Naive thymus-derived CD8-positive, alpha-beta T cell (primary cell): ENCODE measurements at places on chromosomes 2 and 18.

DNA sequence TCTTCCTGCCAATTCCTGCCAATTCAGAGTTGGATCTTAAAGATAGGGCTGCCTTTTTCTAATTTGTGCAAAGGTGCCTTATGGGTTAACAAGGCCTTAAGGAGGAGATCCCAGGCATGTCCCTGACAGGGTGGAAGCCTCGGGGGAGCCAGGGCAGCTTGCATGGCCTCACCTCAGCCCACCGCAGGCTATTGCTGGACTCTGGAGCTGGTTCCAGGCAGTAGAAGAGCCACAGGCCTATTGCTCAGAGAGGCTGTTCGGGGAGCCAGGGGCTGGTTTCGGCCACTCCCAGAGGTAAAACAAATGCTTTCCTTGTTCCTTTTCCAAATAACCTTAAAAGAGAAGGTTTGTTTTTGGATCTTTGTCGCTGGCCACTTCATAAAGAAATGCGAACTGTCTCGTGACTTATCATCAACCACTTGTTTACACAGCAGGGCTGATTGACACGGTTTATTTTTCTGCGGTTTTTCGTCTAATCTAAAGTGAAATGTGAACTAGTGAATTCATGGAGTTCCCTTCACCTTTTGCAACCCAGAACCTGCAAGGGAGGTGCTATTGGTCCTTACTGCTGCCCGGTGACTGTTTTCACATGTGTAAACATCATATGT is 108.6 kb downstream of the APOB start:
- DNase-seq: no peak

GRCh38 chr2:8799004-8799403 is 38.4 kb downstream of the KIDINS220 start:
- no peak for DNase-seq

DNA sequence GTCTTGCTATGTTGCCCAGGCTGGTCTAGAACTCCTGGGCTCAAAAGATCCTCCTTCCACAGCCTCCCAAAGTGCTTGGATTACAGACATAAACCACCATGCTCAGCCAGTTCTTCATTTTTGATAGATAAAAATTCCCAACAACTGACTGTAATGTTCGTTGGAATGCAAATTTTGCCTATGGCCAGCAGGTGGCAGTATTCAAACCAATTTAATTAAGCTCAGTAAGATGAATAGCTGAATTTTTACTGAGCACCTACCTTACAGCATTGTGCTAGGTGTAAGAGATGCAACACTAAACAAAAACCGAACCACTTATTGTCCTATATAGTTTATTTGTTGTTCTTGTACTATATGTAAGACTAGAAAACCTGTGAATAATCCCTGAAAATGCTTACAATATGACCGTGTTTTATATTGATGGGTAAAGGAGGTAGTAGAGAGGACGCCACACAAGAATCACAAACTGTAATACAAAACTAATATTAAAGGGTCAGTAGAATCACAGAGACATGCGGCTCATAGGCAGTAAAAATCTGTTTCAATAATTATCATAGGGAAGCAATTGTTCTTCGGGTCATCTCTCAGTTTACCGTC is 8.2 kb upstream of the TMEM182 start:
- DNase-seq: no peak

DNA sequence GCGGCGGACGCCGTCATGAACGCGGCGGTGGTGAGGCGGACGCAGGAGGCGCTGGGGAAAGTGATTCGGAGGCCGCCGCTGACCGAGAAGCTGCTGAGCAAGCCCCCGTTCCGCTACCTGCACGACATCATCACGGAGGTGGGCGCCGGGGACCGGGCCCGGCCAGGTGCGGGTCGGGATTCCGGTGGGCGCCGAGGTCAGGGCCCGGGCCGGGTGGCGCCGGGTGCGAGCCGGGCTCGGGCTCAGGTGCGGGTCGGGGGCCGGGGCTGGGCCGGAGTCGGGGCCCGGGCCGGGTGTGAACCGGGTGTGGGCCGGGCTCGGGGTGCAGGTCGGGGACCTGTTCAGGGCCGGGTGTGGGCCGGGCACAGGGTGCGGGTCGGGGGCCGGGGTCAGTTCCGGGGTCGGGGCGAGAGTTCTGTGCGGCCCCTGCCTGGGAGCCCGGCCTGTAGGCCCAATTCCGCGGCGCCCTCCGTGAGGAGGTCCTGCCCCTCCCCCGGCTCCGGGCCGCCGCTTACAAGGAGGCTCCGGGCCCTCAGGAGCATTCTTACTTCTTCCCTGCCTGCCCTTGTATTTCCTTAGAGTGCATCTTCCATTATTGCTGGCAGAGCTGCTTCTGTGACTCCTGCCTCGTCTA is 447 bp downstream of the TRAF3IP1 start:
- DNase-seq: no peak

GRCh38 chr2:176461809-176462670 is 192.8 kb downstream of the MTX2 start:
- DNase-seq: no peak

GRCh38 chr2:20073460-20073859 is 22.0 kb upstream of the LAPTM4A start:
- DNase-seq: no peak

DNA sequence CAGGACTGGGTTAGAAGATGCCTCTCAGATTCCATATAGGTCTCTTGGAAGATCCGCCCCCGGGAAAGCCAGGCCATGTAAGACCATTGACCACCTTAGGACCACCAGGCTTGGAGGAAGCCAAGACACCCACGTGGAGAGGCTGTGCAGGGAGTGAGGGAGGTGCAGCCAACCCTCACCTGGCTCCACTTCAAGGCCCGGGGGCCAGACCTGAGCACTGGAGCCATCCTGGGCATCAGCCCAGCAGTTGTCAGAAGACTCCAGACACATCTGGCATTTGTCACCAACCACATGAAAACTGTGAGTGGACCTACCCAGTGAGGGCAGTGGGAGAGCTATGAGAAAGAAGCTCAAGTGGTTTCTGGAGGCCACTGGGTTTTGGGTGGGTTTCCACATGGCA is 214.4 kb downstream of the MYT1L start:
- no peak for DNase-seq

GRCh38 chr2:121917143-121917542 is 161.7 kb downstream of the TSN start:
- DNase-seq: no peak

DNA sequence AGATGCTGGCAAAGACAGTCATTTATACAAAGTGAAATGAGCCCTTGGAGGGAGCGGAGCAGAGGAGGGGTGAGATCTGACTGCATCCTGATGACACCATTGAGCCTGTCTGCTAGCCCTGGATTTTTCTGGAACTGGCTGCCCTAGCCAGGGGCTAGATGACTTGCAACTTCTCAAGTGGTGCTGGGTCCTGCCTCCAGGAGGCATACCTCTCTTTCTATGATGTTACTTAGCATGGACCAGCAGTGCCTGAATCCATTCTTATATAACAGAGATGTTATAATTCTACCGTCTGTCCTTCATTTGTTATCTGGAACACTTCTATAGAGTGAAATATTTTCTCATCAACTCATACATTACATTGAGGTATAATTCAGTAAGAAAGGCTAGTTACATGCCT is 8.5 kb upstream of the TWIST2 start:
- DNase-seq: no peak

DNA sequence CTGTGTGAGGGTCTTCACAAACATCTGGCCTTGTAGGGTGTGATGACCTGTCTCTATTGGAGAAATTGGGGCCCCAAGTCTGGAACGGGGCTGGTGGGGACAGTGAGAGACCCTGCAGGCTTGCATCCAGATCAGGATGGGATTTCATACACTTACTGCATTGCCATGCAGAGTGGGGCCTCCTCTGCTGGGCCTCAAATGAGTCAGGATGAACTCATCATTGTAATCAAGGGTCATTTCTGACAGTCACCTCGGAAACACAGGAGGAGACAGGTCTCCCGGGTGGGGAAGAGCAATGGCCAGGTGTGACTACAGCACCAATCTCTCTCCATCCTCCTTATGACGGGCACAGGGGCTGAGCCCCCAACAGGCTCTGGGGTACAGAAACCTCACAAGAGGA is 48.1 kb upstream of the GALR1 start:
- DNase-seq: no peak

GRCh38 chr2:142509401-142509800 is 368.1 kb upstream of the KYNU start:
- no peak for DNase-seq

DNA sequence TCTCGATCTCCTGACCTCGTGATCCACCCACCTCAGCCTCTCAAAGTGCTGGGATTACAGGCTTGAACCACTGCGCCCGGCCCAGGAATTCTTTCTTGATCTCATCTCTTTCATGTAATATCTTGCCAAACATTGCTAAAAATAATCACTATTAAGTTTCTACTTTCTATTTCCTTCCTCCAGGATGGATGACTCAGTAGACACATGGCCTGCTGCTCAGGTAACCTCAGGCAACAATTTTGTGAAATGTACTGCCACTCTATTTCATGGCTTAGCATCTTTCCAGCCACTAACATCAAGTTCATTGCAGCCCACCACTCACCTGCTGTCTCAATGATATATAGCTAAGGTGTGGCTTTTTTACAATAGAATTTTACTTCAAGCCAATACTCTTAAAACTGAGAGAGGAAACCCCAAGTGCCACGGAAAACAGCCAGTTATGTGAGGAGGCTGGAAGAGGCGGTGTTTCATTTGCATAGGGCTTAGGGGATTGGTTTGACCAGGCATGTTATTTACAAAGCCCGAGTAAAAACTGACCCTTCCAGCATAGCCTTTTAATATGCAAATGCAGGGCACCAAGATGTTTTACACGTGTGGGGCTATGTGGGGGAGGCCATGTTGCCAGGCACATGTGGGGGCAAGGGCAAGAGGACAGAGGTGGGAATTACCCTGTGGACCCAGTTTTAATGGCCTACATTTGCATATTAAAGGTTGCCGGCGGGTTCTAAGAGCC is 11.3 kb upstream of the SUMO1 start:
- DNase-seq: no peak

- no peak for DNase-seq
These were observed 13.8 kb upstream of the TTC27 start for GRCh38 chr2:32614084-32614483.

DNA sequence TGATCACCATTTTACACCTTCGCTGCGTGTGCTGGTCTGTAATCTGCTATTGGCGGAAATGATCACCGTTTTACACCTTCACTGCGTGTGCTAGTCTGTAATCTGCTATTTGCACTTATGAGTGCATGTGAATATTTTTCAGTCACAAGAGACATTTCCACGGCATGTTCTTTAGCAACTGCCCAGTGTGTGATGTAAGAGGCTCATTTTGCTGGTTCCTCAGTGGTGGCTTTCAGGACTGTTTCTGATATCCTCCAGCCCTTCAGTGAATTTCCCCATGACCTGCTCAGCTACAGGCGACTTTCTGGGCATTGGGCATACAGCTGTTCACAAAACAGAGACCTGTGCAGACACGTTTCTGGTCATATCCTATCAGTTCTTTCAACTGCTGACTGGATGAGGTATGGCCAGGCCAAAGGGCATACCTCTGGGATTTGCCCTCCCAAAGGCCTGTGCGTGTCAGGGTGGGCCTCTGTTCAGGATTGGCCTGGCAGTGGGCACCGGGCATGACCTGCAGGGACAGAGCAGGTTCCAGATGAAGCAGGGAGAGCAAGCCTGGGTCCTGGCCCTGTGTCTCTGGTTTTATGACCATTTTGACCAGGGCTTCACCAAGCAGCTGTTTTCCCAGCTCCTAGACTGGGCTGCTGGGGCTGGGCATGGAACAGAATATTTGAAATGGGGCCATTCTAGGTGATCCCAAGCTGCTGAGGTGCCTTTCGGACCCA is 521 bp upstream of the PROM2 start:
- DNase-seq: no peak

- no peak for DNase-seq
These were observed 216.8 kb downstream of the PID1 start for GRCh38 chr2:229054311-229054710.

DNA sequence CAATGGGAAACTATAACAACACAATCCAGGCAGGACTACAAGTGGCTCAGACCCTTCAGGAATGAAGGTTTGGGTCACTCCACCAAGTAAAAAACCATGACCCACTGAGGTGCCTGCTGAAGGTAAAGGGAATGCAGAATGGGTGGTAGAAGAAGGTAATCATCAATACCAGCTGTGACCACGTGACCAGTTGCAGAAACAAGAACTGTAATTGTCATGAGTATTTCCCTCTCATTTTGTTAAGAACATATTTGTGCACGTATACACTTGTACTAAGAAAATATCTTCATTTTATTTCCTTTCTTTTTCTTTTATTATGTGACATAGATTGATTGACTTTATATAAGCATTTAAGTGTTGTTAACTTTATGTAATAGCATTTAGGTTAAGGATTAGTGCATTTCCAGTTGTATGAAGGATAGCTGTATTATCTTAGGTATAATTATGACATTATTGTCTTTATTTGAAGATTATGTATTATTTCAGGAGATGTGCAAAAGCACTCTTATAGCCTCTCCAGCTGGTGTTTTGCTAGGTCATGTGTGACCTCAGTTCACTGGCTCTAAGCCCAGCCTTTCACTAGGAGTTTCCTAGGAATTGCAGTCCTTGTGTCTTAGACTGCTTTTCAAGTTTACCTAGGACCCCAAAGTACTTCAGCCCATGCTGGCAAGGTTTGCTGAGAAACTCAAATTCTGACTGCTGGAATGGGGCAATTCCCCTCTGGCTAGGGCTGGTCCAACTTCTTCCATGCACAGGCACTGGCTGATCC is 125.7 kb upstream of the DPP10 start:
- DNase-seq: no peak

DNA sequence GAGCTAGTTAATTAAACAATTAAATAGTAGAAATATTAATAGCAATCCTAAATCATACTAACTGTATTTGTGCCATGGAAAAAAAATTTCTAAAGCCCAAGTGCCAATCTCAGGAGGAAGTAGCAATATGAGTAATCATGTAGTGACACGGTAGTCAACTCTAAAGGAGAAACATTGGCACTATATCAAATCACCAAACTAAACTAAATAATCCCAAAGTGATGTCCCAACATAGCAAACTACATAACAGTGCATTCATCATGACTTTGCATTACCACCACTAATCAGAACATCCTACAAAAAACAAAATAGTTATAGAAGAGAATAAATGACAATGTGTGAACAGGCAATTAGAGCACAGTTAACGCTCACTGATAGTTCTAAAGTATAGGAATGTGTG is 195.1 kb downstream of the EXOC6B start:
- no peak for DNase-seq

DNA sequence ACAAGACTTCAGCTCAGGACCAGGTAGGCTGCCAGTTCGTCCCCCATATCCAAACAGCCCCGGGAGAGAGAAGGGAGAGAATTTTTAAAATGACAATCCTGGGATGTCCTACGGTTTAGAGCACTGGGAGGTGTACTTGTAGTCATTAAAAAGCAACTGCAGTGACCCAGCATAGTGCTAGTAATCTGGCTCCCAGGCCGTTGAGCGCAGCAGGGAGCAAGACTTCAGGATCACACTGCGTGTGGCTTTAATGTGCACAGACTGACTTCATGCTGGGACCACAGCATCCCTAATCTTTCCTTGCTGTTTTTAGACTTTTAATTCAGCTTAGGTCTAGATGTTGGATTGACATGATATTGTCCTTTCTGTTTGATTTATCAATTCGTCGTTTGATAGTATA is 219.3 kb upstream of the FOSL2 start:
- no peak for DNase-seq

DNA sequence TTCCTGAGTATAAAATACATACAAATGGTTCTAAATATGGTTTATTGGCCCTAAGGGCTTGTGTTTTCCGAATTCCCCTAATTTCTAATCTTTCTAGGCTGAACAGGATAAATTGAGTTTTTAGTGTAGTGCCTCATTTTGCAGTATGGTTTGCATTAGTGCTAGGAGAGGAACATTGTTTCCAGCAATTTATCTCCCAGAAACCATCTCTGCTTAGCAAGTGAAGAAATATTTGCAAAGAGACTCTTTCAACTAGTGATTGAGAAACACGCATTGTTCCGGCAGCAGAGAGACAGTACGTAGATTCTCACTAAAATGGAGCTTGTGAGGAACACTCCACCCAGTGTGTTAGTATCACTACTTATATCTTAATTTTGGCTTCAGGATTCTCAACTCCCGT is 177.8 kb upstream of the EPAS1 start:
- no peak for DNase-seq
